ENCODE measurements at places on chromosomes 3 and 15. TPM values are rescaled to one million over a fixed set of nuclear protein-coding genes. Genes with fewer than 3 reads are reported as not detected.
A peak's percentile ranks its signal among the peaks of the same experiment; 100 is the strongest.

DNA sequence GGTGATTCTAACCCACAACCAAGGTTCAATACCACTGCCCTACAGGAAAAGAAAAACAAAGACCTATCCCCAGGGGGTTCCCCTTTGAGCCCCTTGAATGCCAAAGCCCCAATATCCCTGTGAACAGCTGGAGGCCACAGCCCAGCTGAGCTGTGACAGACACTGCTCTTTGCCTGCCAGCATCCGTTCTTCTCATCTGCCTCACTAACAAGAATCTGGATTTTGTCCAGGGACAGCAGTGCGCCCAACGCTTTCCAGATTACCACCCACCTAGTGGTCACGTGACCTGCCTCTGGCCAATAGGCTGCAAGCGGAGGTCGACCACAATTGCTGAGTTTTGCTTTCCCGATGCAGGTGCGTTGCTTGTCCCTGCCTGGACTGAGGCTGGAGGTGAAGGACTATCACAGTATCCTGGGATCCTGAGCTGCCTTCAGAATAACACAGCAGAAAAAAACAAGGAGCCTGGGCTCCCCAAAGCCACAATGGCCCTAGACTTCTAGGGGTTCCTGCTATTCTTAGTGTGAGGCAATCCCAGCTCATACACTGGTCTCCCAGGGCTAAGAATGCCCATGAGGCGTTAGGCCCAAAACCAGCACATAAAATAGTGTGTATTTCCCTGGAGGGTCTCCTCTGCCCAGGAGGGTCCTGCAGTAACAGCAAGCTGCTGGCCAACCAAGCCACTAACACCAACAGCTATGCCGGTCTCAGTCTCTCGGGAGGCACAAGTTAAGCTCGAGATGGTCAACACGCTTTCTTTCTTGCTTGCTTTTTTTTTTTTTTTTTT, 13.8 kb downstream of the BDH1 start:
- DNase-seq: no peak

Gene IP6K2
- total RNA-seq: 45.6 TPM

DNA sequence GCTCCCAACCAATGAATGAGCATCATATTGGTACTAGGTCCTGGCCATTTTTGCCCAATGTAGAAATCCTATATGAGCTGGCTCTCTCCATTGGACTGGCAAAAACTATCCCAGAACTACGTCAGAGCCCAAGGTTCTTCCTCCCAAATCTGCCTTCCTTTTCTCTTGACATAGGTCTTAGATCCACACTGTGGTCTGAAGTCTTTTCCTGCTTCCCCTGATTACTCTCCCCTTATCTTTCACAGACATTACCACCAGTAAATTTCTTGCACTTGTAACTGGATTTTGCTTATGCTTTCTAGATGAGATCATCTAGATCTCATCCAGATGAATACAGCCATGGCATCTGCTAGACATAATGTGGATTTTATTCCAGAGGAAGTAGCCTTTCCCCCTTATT, 141.2 kb upstream of the GADL1 start:
- DNase-seq: no peak

Gene GABRR3
- total RNA-seq: not detected

- DNase-seq: no peak
Measured at GRCh38 chr3:32337505-32337904, 54.1 kb upstream of the CMTM7 start.

Gene RNU5B-1
- not detected for total RNA-seq

DNA sequence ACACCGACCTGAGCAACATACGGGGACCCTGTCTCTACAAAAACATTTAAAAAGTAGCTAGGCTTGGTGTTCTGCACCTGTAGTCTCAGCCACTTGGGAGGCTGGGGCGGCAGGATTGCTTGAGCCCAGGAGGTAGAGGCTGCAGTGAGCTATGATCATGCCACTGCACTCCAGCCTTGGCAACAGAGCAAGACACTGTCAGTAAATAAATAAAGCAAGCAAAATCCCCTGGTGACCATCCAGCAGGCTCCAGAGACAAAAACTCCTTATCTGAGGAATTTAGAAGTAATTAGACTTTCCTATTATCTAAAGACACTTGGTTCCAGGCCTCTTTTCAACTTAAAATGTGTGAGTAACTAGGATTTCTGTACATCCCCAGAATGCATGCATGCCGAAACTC, 29.5 kb upstream of the ZNF774 start:
- no peak for DNase-seq

DNA sequence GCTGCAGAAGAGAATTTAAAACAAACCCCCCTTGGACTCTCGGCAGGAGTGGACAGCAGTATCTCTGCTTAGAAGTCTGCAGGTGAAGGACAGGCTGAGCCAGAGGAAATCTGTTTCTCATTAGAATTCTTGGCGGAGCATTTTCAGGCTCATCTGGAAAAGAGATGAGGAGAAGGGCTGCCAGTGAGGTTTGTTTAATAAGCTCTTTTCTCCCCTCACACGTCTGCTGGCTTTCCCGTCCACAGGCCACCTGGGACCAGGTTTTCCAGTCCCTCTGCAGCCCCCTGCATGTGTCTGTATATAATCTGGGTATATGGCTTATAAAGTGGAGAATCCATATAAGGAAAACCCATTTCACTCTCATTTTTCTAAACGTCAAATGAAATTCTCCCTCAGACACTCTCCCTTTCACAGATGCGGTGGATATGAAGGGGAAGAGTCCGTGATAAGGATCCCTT, 155.4 kb upstream of the TPM1 start:
- peak; percentile 42 for DNase-seq

- DNase-seq: no peak
Measured at GRCh38 chr15:92079047-92079446, 225.5 kb downstream of the SLCO3A1 start.

Gene LRRC31
- total RNA-seq: not detected

Data from uterus (tissue), 4 donors.